ENCODE measurements at places on chromosomes 6 and 20.

- DNase-seq, result no peak
Measured at GRCh38 chr20:18225632-18226031, 62.7 kb upstream of the ZNF133 start.

GRCh38 chr6:41399424-41399823 is 64.0 kb downstream of the NCR2 start:
- no peak for DNase-seq

GRCh38 chr6:135195522-135195921 is 14.4 kb downstream of the MYB start:
- DNase-seq, result no peak

DNA sequence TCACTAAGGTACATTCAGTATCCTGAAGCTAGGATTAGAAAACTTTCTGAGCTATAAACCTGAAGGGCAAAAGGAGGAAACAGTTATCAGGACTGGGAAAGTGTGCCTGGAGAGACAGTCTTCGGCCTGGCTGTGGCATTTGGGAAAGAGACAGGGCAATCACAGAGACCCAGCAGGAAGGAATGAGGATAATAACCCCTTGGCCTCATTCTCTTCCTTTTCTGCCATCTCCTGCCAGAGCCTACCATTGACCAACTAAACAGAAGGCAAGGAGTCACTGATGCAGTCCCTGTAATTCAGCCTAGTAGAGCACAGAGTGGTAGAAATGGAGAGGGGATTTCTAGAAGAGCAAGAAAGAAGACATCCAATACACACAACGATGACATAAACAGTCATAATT is 359.4 kb downstream of the HDGFL1 start:
- DNase-seq, result no peak

GRCh38 chr6:151675746-151676459 is 131.6 kb upstream of the ESR1 start:
- no peak for DNase-seq

DNA sequence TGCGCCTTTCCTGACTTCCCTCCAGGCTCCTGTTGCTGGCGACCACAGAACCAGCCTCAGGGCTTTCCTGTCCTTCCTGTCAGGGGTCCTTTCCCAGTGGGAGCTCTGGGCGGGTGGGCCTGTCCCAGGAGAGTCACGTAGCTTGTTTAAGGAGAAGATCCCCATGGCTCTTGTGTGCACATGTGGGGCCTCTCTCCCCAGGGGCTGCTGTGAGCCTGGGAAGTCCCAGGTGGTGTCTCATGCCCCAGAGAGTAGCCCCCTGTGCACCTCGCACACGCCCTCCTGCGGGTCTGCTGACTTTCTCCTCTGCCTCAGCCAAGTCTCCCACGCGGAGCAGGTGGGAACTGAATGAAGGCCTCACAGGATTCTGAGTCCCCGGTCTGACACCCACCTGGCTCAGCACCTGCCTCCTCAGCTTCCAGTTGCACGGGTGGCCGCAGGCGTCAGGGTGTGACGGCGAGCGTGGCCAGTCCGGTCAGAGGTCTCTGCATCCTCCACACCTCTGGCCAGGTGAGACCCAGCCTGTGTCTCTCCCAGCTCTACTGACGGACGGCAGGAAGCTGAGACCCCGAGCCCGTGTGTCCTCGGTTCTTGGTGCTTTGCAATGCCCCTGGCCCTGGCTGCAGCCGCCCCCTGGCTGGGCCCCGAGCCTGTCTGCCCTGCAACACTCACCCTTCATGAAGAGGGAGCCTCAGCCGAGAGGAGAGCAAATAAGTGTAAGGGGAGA is 5.6 kb upstream of the NKAIN4 start:
- DNase-seq, result no peak

DNA sequence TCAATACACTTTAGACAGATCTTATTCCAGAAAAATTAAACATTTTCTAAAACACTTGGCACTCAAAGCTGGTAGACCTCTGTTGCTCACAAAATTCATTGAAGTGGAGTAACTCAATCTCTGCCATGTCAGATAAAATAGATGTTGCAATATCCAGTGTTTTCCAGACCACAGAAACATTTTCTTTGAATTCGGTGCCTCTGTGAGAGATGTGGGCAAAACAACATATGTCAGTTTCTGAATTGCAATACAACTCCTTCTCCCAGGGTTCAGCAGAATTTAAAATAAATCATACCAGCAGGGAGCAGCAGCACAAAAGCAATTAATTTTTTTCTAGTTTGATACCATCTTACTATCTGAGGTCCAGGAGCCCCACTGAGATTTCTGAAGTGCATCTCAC is 11.3 kb upstream of the PKHD1 start:
- DNase-seq, result no peak

DNA sequence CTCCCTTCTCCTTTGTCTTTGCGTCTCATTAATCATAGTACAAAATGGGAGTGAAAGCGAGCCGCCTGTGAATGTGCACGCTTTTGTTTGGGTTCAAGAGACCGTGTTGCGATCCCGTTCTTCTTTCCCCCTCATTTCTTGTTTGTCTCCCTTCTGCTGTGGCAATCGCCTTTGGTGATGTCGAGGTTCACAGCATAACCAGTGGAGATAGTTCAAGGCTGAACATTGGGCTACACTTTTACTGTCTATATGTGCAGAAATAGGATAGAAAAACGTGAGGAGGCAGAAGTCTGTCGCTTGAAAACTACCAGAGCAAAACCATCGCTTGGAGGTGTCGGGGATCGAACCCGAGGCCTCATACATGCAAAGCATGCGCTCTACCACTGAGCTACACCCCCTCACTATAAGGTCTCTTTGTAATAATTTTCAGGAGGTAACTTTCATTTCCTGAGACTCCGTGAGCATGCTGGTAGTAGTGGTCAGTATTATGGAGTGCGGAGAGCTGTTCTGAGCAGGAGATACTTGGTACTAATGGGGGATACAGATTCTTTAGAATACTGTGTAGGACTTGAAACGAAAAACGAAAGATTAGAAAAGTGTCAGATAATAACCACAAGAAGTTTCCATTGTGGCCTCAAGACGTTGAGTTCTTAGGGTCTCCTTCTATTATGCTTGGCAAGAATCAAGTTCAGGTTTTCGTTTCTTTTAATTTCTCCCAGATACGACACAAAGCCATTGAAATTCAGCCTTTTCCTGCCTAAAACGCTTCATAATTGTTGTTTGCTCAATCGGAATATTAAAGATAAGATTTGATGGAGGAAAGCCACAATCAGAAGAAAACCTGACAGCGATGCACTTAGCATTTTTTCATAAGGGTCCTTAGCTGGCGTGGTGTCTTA is 106.6 kb downstream of the TRIM27 start:
- peak; percentile 46 for DNase-seq

GRCh38 chr6:118649918-118650581 is 1.3 kb downstream of the CEP85L start:
- DNase-seq, result no peak

DNA sequence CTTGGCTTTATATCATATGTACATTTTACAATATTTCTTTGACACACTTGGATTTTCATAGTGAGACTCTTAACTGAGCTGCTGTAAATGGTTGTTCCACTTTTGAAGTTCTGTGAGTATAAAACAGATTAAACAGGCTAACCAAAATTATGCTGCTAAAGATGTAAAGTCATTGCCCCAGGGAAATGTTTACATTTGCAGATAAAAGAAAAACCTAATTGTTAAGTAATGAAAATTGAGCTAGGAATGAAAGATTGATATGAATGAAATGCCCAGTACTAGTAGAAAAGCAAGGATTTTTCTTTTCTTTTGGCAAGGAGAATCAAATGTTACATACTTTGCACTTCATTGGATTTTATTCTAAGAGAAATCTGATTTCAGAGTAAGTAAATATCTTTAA is 159.4 kb downstream of the IMPG1 start:
- DNase-seq, result no peak
